ENCODE measurements at places on chromosomes 2 and 18.

DNA sequence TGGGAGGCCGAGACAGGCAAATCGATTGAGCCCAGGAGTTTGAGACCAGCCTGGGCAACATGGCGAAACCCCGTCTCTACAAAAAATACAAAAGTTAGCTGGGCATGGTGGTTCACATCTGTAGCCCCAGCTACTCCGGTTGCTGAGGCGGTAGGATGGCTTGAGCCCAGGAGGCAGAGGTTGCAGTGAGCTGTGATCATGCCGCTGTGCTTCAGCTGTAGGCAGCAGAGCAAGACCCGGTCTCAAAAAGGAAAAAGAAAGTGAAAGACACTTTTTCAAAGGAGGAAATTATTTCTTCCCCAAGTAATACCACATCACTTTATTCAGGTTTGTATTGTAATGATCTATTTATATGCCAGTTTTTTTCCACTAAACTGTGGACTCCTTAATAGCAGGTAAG lies 35.7 kb upstream of the TAF4B start:
- no peak for DNase-seq

DNA sequence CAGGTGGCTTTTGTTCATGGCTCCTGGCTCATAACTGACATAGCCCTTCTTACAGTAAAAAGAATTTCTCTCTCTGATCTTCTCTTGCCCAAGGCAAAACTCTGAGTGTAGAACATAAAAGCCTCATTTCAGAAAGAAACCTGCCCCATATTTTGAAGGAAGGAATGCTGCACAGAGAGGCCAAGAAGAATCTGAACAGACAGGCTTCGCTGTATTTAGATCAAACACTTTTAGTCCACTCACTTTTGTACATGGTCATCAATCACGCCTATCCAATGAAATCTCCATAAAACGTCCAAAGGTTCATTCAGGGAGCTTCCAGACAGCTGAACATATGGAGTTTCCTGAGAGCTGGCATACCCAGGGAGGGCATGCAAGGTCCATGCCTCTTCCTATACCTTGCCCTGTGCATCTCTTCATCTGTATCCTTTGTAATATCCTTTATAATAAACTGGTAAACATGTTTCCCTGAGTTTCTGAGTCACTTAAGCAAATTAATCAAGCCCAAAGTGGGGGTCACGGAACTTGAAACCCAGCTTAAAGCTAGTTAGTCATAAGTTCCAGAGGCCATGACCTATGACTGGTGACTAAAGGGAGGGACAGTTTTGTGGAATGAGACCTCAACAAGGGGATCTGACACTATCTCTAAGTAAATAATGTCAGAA lies 62.5 kb upstream of the TMEM247 start:
- no peak for DNase-seq

DNA sequence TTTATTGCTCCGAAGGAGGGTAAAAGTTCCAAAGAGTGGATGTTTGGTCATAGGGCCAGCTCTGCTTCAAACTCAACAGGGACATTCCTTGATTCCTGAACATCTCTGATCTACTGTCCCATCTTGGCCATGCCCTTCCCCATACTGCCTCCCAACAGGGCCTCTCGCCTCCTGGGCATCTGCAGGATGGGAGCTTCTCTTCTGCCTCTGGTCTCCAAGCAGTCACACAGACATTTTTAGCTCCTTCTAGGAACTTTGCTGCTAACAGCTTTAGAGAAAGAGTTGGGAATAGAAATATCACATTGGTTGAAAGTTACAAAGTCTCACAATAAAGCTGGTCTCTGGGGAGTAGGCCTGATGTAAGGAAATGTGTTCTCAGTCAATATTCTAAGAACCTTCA lies 9.4 kb upstream of the DGUOK start:
- DNase-seq: no peak

- no peak for DNase-seq
Measured at GRCh38 chr2:150625303-150625702, 137.8 kb upstream of the RND3 start.

DNA sequence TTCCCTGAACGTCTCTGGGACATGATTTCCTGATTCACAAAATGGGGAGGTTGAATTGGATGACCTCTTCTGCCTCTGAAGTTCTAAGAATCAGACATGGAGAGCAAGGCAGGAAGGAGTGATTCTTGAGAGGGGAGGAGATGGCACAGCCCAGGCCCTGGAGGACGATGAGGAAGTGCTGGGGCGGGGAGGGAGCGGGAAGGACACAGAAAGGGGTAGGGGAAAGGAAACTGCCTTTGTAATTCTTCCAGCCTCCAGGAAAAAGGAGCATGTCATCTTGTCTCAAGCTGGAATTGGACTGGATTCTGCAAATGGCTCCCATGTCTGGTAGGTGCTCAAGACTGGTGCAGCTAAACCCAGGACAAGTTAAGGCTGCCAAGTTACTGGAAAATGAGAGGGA lies 97.0 kb upstream of the NCK2 start:
- no peak for DNase-seq

DNA sequence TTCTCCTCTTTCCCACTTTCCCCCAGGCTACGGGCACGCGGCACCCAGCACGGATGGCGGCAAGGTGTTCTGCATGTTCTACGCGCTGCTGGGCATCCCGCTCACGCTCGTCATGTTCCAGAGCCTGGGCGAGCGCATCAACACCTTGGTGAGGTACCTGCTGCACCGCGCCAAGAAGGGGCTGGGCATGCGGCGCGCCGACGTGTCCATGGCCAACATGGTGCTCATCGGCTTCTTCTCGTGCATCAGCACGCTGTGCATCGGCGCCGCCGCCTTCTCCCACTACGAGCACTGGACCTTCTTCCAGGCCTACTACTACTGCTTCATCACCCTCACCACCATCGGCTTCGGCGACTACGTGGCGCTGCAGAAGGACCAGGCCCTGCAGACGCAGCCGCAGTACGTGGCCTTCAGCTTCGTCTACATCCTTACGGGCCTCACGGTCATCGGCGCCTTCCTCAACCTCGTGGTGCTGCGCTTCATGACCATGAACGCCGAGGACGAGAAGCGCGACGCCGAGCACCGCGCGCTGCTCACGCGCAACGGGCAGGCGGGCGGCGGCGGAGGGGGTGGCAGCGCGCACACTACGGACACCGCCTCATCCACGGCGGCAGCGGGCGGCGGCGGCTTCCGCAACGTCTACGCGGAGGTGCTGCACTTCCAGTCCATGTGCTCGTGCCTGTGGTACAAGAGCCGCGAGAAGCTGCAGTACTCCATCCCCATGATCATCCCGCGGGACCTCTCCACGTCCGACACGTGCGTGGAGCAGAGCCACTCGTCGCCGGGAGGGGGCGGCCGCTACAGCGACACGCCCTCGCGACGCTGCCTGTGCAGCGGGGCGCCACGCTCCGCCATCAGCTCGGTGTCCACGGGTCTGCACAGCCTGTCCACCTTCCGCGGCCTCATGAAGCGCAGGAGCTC lies 35.4 kb downstream of the KCNK3 start:
- no peak for DNase-seq

DNA sequence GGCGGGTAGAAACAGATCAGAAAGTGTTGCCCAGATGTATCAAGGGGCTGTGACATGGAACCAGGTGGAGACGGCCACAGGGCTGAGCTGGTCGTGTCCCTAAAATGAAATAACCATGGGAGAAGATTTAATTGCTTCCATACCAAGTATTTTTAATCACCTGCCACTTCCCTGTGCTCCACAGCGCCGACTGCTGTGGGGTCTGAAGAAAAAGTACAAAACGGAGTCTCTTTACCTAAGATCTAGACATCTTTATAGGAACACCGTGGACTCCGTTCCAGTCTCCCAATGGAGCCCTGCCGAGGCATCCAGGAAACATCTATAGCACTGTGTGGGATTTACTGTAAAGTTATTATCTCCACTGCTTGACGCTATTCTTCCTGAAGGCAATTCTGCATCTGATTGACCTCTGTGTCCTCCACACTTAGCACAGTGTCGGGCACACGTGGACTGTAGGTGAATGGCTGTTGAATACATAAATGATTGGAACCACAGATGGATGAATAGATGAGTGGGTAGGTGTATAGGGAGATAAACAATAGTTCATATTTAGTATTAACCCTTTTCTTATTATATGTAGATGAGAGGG lies 21.6 kb upstream of the GYPC start:
- no peak for DNase-seq

DNA sequence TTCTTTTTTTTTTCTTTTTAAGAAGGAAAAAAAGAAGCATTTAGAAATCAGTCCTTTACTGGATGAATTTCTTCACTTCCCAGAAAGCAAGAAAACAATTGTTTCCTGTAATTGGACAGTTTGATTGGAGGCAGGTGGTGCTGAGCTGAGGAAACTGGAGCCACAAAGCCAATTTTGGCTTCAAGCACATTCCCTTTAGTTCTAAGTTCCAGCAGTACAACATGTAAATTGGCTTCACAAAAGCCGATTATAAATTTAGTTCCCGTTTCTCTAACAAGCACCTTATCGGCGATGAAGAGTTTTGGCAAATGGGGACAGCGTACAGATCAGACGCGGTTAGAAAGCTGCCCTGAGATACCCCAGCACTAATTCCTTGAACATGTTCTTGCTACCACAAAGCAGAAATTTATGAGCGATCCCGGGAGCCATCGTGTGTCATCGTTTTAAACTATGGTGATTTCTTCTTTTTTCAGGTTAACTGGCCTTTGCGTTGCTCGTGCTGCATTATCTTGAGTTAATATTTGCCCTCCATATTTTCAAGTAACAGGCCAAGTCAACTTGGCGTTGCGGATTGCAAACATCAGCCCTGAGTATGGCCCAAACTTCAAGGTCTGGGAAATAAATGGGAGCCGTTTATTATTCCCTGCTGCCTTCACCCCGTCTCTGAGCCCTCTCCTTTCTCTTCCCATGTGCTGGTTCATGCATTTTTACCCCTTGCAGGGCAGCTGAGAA lies 190.4 kb upstream of the ID2 start:
- DNase-seq: no peak

GRCh38 chr2:185132501-185133041 lies 534.2 kb downstream of the ZNF804A start:
- no peak for DNase-seq

- DNase-seq: no peak
Measured at GRCh38 chr18:7116792-7117389, 706 bp downstream of the LAMA1 start.

- no peak for DNase-seq
Measured at GRCh38 chr2:135052997-135053474, 944 bp downstream of the RAB3GAP1 start.

DNA sequence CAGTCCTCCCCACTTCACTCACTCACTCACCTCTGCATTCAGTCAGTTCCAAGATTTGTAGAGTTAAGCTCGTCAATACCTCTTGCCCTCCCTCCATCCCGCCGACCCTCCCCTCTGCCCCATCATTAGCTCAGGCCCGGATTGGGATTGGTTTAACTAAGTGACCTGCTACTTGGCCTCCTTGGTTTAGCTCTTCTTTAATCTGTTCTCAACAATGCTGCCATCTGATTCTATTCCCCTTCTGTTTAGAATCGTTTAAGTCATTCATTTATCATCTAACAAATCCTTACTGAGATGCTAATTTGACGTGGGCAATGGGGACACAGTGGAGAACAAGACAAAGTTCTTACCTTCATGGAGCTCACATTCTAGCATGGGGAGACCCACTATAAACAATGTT lies 204.6 kb downstream of the MTX2 start:
- DNase-seq: no peak

GRCh38 chr2:105627534-105627933 lies 117.2 kb upstream of the NCK2 start:
- DNase-seq: no peak

GRCh38 chr2:82007071-82007664 lies 1702.6 kb upstream of the LRRTM1 start:
- no peak for DNase-seq

GRCh38 chr2:233455006-233455405 lies 100.7 kb downstream of the DGKD start:
- no peak for DNase-seq

- DNase-seq: no peak
Measured at GRCh38 chr2:203708846-203709396, 2.5 kb downstream of the CD28 start.

- no peak for DNase-seq
Measured at GRCh38 chr2:235663875-235664274, 170.0 kb downstream of the AGAP1 start.

- DNase-seq: no peak
Measured at GRCh38 chr2:43840965-43841364, 2.2 kb downstream of the ABCG8 start.

- no peak for DNase-seq
Measured at GRCh38 chr2:59029058-59029457, 787.9 kb upstream of the FANCL start.

- no peak for DNase-seq
Measured at GRCh38 chr2:67448648-67449047, 51.5 kb downstream of the ETAA1 start.

- no peak for DNase-seq
Measured at GRCh38 chr2:173872714-173873113, 92.5 kb downstream of the SP3 start.

GRCh38 chr18:45303026-45303425 lies 312.2 kb upstream of the SLC14A2 start:
- DNase-seq: no peak

DNA sequence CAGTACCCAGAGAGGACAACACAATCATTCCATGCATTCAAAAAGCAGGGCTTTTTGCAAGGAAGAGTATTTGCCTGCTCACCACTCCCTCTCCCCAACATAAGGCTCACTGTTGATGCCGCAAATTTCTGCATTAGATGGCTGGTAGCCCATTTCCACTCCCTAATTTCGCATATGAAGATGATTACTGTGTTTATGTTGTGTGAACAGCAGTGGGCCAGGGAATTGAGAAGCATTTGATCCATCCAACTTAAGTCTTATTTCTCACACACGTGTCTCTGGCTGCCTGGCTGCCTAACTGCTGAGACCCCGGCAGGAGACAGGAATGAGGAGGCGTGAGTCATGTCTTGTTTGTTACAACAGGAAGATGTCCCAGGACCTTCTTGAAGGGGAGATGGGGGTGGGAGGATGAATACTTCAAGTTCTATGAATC lies 294.1 kb downstream of the ALK start:
- DNase-seq: no peak
